Aorta (tissue), 5 donors: ENCODE measurements at places on chromosomes 2 and 18. TPM values are rescaled to one million over a fixed set of nuclear protein-coding genes. Genes with fewer than 3 reads are reported as not detected.

DNA sequence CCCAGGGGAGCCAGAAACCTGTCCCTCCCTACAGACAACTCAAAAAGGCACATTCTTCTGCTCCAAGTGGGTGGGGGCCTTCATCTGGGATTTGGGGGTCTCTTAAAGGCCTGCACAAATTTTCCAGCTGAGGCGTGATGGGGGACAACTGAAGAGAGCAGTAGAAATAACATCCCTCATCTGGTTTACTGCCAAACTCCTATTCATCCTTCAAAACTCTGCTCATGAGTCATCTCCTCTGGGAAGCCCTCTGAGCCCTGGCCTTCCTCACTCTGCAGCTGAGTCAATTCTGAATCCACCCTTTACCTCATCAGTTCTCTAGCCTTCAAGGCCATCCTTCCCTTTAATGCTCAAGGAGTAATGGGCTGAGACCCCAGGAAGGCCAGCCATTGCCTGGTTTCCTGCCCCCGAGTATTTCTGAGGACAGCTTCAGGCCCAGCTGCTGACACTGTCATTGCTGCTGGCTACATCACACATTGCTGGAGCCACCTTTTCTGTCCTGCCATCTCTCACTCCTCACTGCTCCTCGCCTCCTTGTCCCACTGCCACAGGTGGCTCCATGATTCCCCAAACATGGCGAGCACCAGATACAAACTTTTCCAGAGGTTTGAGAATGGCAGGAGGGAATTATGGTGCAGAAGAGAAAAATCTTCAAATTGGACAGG lies 32.2 kb upstream of the GLI2 start:
- H3K4me3 ChIP-seq: no peak overlapping the region
- no peaks in the 10 kb centered on the region for H3K36me3 ChIP-seq
- H3K27ac ChIP-seq: no peak overlapping the region
- DNase-seq: no peak
- no peaks in the 10 kb centered on the region for H3K27me3 ChIP-seq

DNA sequence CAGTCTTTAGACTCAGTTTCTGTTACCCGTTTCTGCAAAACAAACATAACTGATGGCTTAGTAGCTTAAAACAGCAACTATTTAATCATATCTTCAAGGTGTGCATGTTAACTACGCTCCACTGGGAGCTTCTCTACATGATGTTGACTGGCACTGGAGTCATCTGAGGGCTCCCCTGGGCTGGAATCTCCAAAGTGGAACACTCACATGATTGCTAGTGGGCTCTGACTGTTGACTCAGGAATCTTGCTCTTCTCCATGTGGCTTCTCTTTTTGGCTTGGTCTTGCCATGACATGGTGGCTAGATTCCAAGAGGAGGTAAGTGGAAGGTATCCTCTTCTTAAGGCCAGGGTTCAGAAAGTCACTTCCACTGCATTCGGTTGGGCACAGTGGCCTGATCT lies 160.8 kb downstream of the PMAIP1 start:
- no peak overlapping the region for H3K27ac ChIP-seq
- no peaks in the 10 kb centered on the region for H3K4me1 ChIP-seq
- H3K27me3 ChIP-seq: no peaks in the 10 kb centered on the region
- DNase-seq: no peak
- H3K36me3 ChIP-seq: no peaks in the 10 kb centered on the region

GRCh38 chr2:147456779-147457178 lies 388.1 kb upstream of the ACVR2A start:
- H3K27me3 ChIP-seq: no peaks in the 10 kb centered on the region
- H3K4me1 ChIP-seq: no peaks in the 10 kb centered on the region
- no peak overlapping the region for H3K27ac ChIP-seq
- H3K36me3 ChIP-seq: no peaks in the 10 kb centered on the region

FAM161A gene
- total RNA-seq: 2.4 TPM

- no peak for DNase-seq
- no peaks in the 10 kb centered on the region for H3K27me3 ChIP-seq
- no peak overlapping the region for H3K27ac ChIP-seq
Measured at GRCh38 chr18:78868330-78869316, 111.0 kb upstream of the SALL3 start.

DNA sequence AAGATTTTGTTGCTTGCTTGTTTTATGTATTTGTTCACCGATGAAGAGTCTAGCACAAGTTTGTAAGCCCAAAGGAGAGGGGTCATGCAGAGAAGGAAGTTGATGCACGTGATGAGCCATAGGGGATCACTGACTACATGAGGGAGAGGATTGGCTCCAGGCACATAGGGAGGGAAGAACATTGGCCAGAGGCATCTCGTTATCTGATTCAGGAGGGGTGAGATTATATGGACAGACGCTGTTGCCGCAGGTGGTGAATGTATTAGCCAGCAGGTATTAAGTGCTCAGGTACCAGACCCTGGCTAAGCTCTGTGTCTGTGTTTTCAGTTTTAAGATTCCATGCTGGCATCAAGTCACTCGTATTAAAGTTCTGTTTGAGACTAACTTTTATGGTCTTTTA lies 91.8 kb upstream of the CHST9 start:
- H3K4me1 ChIP-seq: no peaks in the 10 kb centered on the region
- H3K27ac ChIP-seq: no peak overlapping the region
- DNase-seq: no peak

- H3K36me3 ChIP-seq: no peaks in the 10 kb centered on the region
- no peaks in the 10 kb centered on the region for H3K27me3 ChIP-seq
- H3K4me1 ChIP-seq: no peaks in the 10 kb centered on the region
- peak overlapping the region; percentile 76 for H3K27ac ChIP-seq
Measured at GRCh38 chr2:204550751-204551511, 5.7 kb downstream of the PARD3B start.
